ENCODE measurements at places on chromosomes 7 and 10.

GRCh38 chr10:15222511-15222910 lies 54.0 kb upstream of the NMT2 start:
- no peak overlapping the region for H3K27ac ChIP-seq
- no peak for DNase-seq
- H3K4me1 ChIP-seq: no peaks in the 10 kb centered on the region
- H3K27me3 ChIP-seq: no peaks in the 10 kb centered on the region

DNA sequence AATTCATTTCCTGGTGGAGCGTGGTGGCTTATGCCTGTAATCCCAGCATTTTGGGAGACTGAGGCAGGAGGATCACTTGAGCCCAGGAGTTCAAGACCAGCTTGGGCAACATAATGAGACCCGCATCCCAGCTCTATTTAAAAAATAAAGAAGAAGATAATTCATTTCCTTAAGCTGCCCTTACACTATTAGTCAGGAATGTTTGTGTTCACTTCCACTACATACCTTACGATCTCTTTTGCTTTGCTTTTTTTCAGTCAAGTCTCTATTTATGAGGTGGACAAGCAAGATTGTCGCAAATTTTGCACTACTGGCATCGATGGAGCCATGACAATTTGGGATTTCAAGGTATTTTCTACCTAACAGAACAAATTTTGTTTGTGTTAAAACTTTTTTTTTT lies 11.2 kb upstream of the ARPC1B start:
- H3K27ac ChIP-seq: no peak overlapping the region
- H3K4me3 ChIP-seq: no peak overlapping the region

DNA sequence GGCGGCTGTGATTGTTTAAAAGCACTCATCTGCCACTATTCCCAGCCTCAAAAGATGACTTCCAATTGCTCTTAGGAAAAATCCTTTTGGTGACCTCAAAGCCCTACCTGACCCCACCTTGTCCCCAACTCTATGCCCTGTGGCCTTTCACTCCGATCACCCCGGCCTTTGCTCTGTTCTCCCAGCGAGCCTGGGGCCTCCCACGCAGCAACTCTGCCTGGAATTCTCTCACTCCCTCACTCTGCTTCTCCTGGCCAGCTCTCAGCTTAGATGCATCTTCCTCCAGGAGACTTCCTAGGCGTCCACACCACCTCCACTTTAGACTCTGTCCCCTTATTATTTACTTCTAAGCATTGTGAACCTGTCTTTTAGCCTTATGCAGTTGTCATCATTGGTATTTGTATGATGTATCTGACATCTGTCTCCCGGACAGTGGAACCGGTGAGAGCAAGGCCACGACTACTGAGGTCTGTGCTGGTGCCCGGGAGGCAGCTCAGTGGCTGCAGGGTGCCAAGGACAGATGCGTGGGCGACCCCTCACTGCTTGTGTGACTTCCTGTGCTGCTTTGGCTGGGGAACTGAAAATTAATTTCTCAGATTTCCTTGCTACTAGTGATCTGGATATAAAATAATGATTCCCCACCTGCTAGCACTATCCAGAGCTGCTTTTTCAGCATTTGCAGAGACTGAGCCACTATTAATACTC lies 63.0 kb downstream of the PIP4K2A start:
- peaks cover 27% of the 10 kb centered on the region for H3K36me3 ChIP-seq
- H3K27me3 ChIP-seq: no peaks in the 10 kb centered on the region
- H3K4me3 ChIP-seq: peak overlapping the region; percentile 37
- H3K27ac ChIP-seq: peak overlapping the region; percentile 71
- DNase-seq: peak; percentile 45

DNA sequence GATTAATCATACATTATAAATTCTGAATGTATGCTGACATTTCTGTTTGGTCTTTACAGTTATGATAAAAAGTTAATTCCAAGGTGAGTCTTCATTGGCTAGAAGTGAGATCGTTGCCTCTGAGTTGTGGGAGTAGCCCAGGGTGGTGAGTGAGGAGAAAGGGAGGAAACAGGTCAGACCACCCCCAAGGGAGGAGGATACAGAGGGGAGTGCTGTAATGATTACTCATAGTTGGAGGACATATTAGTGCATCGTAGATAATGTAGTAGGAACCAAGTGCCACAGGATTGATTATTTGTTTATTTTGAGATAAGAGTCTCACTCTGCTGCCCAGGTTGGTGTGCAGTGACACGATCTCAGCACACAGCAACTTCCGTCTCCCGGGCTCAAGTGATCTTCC lies 672.2 kb downstream of the INHBA start:
- no peak overlapping the region for H3K27ac ChIP-seq
- DNase-seq: no peak
- H3K27me3 ChIP-seq: peaks cover 2% of the 10 kb centered on the region
- no peak overlapping the region for H3K4me3 ChIP-seq

DNA sequence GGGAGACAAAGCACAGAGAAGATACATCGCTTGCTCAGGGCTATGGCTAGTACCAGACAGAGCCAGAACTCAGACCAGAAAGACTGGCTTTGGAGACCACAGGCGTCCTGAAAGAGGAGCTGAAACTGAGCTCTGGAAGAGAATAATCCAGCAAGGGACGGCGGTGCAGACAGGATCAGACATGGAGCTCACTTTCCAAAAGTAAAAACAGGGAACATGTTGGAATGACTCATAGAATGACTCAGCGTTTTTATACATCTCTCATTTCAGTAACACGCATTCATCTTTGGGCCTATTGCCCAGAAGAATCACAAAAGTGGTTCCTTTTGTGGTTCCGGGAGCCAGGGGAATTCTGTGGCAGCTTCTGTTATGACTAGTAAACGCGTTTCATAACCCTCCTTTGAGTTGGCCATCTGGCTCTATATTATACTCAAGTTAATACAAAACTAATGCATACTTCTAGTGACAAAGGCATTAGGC lies 37.2 kb downstream of the PLEKHS1 start:
- no peaks in the 10 kb centered on the region for H3K36me3 ChIP-seq
- H3K27ac ChIP-seq: no peak overlapping the region
- no peak for DNase-seq
- H3K4me3 ChIP-seq: no peak overlapping the region
- H3K4me1 ChIP-seq: no peaks in the 10 kb centered on the region
- peaks cover 15% of the 10 kb centered on the region for H3K27me3 ChIP-seq

DNA sequence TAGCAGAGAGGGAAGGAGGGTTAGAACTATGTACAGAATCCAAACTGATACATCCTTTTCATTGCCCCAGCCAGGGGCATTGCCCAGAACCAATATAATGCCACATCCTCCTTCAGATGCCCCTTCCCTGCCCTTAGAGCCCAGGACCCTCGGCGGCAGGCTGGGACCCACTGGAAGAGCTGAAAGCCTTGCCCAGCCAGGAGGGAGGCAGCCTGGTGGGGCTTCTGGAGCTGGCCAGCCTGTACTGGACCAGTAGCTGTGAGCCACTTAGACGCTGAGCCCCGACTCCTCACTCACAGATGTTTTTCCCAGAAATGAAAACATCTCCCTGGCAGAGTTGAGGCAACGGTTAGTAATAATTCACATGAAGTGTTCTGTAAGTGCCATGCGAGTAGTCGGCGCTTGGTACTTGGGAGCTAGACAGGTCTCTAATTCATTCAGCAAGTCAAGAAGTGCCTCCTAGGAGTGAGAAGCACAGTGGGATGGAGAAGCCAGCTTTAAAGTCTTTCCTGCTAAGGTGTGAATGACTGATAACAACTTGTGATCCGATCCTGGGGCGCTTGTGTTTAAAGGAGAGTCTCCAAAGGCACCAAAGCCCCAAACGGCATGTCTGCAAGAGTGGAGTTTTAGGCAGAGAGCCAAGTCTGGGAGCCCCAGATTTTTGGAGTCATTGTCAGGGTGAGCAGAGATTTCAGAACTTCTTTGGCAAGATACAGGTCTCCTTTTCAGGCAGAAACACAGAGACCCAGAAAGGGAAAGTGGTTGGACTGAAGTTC lies 9.8 kb downstream of the VSIR start:
- H3K27me3 ChIP-seq: no peaks in the 10 kb centered on the region
- H3K36me3 ChIP-seq: peaks cover 45% of the 10 kb centered on the region
- peak overlapping the region; percentile 9 for H3K27ac ChIP-seq
- H3K4me3 ChIP-seq: no peak overlapping the region
- H3K4me1 ChIP-seq: peaks cover 43% of the 10 kb centered on the region

DNA sequence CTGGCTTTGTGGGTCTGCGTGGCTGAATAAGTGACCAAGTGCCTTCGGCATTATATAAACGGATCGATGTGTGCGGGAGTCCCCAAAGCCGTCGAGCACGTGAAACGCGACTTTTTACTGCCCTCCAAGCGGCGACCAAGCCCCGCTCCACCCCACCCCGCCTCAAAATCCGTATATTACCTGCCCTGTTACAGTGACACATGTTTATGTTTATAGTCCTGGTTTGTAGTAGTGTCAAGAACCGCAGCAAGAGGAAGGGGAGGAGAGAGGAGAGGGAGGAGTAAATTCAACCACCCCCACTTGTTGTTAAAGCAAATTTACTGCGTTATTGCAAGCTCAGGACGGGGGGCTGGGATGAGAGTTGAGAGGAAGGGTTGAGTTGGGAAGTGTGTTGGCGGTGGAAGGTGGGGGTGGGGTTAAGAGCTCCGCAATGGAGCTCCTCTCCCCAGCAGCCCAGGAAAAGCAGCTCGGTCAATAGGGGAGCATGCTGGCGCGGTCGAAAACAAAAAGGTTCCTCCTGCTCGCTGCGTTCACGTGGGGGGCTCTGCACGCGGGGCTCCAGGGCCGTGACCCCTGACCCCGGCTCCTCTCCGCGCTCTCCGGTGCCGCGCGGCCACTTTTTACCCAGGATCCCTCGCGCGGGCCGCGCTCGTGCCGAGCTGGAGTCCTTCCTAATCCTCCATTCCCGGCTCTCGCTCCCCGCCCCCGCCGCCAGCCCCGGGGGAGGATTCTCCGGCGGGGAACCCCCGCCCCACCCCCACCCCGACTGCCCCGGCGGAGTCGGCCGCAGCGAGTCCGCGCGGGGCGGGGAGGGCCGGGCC lies at the start of gene SKIDA1:
SKIDA1 (minus strand) TSS at position 316 of the 821 bp plus-strand sequence. CDS start 7,860 bp downstream, outside the sequence.
- H3K27ac ChIP-seq: peak within 1 kb of the TSS; percentile 99
- H3K36me3 ChIP-seq: peaks cover 2% of the 10 kb centered on the region
- peak within 1 kb of the TSS; percentile 93 for H3K4me3 ChIP-seq
- peaks cover 28% of the 10 kb centered on the region for H3K4me1 ChIP-seq
- DNase-seq: peak; percentile 62

DNA sequence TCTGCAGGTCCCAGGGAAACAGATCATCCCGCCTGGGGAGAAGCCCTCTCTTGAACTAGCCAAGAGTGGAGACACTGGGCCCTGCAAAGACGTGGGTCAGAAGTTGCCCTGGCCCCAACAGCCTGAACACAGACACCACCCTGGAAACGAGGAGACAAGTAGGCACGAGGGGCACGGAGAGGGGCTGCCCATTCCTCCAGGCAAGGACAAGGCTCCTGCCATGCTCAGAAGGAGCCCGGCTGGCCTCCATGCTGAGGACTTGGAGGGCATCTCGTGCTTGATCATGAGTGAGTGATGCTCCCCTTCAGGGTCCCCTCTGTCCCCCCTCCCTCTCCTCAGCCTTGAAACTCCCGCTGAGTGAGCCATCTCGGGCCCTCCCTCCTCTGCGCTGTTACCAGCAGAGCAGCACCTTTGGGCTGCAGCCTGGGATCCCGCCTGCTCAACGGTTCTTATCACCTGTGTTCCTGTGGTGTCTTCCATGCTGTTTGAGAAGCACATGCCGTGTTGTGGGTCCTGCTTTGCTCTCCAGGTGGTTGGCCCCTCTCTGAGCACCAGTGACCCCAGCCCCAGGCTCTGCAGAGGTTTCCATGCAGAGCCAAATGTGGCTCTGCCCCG lies 544.3 kb downstream of the TCERG1L start:
- no peak overlapping the region for H3K4me3 ChIP-seq
- no peak overlapping the region for H3K27ac ChIP-seq
- H3K36me3 ChIP-seq: no peaks in the 10 kb centered on the region

GRCh38 chr10:47404446-47404845 lies 20.4 kb upstream of the ZNF488 start:
- DNase-seq: no peak
- H3K4me3 ChIP-seq: no peak overlapping the region
- no peaks in the 10 kb centered on the region for H3K36me3 ChIP-seq
- H3K4me1 ChIP-seq: peaks cover 4% of the 10 kb centered on the region

GRCh38 chr10:100621360-100622205 lies 85.8 kb downstream of the HIF1AN start:
- no peak for DNase-seq
- H3K27me3 ChIP-seq: peaks cover 55% of the 10 kb centered on the region
- H3K36me3 ChIP-seq: no peaks in the 10 kb centered on the region
- H3K27ac ChIP-seq: no peak overlapping the region
- H3K4me3 ChIP-seq: peak overlapping the region; percentile 59

DNA sequence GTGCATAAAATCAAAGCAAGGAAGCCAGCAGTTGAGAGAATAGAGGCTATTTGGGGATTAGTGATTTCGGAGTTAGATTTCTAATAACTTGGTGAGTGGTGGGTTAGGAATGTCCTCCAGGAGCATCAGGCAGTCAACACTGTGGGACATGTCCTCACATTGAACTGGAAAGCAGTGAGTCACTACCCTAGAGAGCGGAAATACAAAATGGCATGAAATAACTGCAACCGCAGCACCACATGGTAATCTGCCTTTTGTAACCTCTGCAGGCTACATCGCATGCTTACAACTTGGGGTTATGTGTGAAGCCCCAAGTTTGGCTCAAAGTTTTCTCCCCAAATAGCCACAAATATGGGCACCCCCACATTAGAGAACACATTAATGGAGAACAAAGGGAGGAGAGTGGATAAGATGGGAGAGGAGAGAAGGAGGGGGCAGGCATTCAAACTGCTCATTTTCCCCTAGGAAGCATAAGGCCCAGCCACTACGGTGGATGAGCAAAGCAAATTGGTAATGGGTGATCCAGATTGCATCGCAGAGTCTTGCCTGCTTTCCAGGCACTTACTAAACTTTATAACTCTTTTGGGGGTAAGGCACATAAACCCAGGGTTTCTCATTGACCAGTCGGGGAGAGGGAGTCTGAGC lies 22.0 kb upstream of the SLF2 start:
- peaks cover 60% of the 10 kb centered on the region for H3K27me3 ChIP-seq
- no peaks in the 10 kb centered on the region for H3K36me3 ChIP-seq

GRCh38 chr10:84348860-84349259 lies 20.5 kb downstream of the CCSER2 start:
- peaks cover 23% of the 10 kb centered on the region for H3K4me1 ChIP-seq
- no peaks in the 10 kb centered on the region for H3K27me3 ChIP-seq
- H3K27ac ChIP-seq: no peak overlapping the region

DNA sequence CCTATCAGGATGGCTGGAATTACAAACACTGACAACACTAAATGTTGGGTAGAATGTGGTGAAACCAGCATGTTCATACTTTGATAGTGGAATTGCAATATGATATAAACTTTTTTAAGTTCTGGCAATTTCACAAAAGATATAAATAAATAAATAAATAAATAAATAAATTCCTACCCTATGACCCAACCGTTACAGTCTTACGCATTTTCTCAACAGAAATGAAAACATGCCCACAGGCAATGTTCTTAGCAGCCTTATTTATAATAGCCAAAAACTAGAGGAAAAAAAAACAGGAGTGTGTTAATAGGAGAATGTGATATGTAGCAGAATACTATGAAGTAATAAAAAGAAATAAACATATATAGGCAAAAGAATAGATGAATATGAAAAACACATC lies 318.9 kb downstream of the IPMK start:
- DNase-seq: no peak
- H3K27me3 ChIP-seq: no peaks in the 10 kb centered on the region
- no peaks in the 10 kb centered on the region for H3K4me1 ChIP-seq
- no peaks in the 10 kb centered on the region for H3K36me3 ChIP-seq

- H3K36me3 ChIP-seq: no peaks in the 10 kb centered on the region
- H3K27me3 ChIP-seq: no peaks in the 10 kb centered on the region
- no peaks in the 10 kb centered on the region for H3K4me1 ChIP-seq
- no peak overlapping the region for H3K4me3 ChIP-seq
- no peak for DNase-seq
Observed at GRCh38 chr10:52221923-52222322, 92.2 kb upstream of the DKK1 start.
